ENCODE measurements at places on chromosomes 16 and 17.
A peak's percentile ranks its signal among the peaks of the same experiment; 100 is the strongest.

GRCh38 chr16:50583211-50583610 is 35.0 kb downstream of the NKD1 start:
- DNase-seq: no peak

DNA sequence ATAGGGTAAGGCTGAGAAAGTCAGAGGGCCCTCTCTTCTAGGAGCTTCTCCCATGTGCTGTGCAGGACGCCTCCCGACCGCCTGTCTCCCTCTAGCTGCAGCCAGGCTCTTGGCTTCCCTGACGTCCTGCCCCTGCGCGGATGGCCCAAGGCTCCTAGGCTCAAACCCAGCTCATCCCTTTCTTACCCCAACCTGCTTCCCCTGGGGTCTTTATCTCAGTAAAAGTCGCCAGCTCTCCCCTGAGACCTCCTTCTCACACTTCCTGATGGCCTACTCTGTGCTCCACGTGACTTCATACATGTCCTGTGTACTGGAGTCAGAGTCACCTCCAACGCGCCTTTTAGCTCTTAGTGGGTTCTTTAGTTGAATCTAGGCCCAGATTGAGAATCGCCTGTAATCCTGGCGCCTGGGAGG is 1.1 kb upstream of the ZNF747 start:
- peak; percentile 87 for DNase-seq

DNA sequence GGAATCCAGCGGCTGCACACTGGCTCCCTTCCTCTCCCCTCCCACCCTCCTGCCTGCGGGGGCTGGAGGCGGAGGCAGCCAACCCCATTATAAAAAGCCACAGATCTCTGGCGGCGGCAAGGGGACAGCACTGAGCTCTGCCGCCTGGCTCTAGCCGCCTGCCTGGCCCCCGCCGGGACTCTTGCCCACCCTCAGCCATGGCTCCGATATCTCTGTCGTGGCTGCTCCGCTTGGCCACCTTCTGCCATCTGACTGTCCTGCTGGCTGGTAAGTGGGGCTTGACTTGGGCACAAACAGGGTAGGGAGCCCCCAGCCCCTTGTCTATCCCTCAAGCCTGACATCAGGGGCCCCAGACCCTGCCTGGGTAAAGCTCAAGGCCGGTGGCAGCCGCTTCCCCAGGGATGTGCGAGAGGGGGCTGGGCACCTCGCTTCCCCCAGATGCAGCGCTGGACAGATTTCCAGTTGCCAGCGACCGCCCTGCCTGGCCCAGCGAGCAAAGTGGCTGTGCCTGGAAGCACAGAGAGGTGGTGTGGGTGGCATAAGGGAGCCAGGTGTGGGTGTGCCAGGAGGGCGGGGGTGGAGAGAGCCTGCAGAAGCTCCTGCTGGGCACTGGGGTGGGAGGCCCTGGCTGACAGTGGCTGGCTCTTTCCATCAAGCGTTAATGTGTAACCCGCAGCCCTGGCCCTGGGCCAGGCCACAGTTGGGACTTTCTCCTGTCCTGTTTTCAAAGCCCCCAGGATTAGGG is at the start of gene CX3CL1:
TSS of gene CX3CL1 (plus strand) at position 119 of the 745 bp plus-strand sequence. CDS start at position 198, 79 bp downstream.
- peak; percentile 84 for DNase-seq

DNA sequence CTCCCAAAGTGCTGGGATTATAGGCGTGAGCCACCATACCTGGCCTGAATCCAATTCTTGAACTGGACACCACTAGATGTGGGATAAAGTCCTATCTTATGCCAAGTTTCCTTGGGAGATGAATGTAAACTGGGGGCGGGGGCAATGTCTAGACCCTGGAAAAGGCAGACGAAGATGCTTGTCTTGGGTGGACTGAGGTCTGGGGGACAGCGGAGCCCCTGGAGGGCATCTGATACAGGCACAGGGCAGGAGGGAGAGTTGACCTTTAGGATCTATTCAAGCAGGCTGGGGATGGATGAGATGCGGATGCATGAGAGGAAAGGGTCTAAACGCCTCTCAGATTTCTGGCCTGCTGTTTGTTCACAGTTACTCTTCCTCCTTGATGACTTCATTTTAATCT is 11.7 kb downstream of the C1QTNF1 start:
- DNase-seq: no peak
